ENCODE measurements at places on chromosomes 1 and 21. TPM values are rescaled to one million over a fixed set of nuclear protein-coding genes. Genes with fewer than 3 reads are reported as not detected.

- DNase-seq: peak; percentile 17
Measured at GRCh38 chr1:98704474-98704873, 43.0 kb downstream of the SNX7 start.

DNA sequence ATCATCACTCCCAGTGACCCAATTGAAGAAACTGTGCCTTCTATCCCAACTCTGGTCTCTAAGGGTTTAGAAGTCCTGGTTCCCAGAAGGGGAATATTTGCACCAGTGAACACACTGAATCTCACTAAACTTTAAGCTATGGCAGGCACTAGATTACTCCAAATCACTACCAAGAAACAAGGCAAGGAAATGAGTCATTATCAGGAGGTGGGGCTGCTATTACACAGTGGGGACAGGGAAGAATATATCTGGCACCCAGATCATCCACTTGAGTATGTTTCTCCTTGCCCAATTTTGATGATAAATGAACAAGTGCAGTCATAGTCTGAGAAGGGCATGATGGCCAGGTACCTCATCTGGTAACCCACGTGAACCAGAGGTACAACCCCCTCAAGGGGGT, 7.0 kb downstream of the MRPL9 start:
- DNase-seq: no peak

DNA sequence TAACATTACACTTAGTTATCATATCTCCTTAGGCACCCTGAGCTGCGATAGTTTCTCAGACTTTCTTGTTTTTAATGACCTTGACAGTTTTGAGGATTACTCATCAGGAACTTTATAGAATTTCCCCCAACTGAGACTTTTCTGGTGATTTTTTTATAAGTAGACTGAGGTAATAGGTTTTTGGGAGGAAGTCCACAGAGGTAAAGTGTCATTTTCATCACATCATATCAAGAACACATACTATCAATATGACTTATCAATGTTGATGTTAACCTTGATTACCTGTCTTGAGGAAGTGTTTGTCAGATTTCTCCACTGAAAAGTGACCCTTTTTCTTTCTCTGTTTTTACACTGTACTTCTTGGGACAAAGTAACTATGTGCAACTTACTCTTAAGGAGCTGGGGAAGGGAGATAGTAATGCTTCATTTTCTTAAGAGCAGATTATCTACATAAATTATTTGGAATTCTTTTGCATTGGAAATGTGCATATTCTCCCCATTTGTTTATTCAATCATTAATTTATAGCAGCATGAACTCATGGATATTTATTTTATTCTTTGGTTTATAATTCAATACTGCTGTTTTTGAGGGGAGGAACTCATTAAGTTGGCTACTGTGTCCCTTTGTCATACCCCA, 72.8 kb upstream of the HSD17B7 start:
- no peak for DNase-seq

The CNR2 gene
- not detected for polyA plus RNA-seq

- DNase-seq: no peak
Measured at GRCh38 chr1:47886141-47886540, 111.0 kb downstream of the TRABD2B start.

DNA sequence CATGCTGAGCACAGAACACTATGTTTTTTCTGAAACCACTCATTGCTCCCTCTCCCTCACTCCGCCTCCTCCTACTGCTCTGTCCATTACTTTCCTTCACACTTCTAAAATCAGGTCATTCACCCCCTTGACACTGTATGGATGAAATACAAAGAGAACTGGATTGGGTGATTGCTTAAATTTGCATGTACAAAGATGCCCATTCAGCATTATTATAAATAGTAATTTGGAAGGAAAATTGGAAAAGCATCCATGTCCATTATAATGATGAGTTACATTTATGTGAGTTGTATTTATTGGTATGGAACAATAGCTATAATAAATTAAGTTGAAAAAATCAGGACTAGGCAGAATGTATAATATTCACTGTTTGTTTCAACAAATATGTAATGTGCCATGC, 83.7 kb downstream of the PLD5 start:
- DNase-seq: no peak

The TNFAIP8L2 gene
- polyA plus RNA-seq: 9.5 TPM

DNA sequence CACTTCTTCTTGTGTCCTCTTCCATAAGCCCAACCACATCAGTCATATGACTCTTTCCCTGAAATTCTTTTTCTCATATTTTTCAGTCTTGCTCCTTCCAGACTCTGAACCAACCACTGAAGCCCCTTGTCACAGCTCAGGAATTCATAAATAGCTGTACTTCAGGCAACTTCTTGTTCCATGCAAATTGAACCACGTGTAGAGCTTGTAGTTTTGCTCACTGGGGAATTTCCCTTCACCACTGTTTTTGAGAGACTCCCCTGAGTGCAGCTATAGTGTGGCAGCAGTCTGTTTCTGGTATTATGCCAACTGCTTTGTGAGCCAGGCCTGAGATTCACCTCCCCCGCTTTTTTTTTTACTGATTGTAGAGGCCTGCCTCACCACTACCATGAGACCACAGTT, 150.3 kb upstream of the SPAG17 start:
- no peak for DNase-seq

The LPAR3 gene
- polyA plus RNA-seq: 2.7 TPM

The CGN gene
- polyA plus RNA-seq: 14.0 TPM

- DNase-seq: no peak
Measured at GRCh38 chr1:221911714-221912113, 169.8 kb upstream of the DUSP10 start.

The DCDC2B gene
- polyA plus RNA-seq: not detected

DNA sequence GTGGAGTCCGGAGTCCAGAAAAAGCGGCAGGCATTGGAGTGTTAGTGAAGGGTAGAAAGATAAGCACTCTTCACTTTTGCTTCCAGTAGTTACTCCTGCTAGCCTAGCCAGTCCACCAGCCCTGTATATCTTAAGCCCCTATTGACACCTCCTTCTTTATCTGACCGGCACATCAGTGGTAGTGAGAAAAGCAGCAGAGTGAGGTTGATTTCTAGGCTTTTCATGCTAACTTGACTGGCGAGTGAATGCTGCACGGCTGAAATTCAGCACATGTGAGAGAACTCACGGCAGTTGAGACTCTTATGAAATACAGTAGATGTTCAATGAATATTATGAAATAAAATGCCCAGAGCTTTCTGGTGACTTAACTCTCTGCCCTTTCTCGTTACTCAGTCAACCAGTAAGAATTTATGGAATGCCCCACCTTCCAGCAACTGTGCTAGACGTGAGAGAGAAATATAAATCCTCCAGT, 128.2 kb downstream of the CACHD1 start:
- peak; percentile 24 for DNase-seq

DNA sequence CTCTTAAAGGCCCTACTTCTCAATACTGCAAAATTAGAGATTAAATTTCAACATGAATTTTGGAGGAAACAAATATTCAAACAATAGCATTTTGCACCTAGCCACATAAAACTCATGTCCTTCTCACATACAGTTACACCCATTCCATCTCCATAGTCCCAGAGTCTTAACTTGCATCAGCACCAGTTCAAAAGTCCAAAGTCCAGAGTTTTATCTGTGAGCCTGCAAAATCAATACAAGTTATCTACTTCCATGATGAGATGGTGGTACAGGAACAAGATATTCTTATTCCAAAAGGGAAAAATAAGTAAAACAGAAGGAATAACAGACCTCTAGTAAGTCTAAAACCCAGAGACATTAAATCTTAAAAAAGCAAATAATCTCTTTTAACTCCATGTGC, 686.0 kb upstream of the ADGRL4 start:
- no peak for DNase-seq

GRCh38 chr1:82337635-82338034, 536.9 kb downstream of the ADGRL2 start:
- DNase-seq: no peak

- DNase-seq: no peak
Measured at GRCh38 chr21:32336711-32337110, 38.1 kb downstream of the MRAP start.

GRCh38 chr1:231116738-231117137, 45.1 kb upstream of the TRIM67 start:
- DNase-seq: no peak

- DNase-seq: peak; percentile 29
Measured at GRCh38 chr1:62682531-62682930, 5.7 kb downstream of the DOCK7 start.

DNA sequence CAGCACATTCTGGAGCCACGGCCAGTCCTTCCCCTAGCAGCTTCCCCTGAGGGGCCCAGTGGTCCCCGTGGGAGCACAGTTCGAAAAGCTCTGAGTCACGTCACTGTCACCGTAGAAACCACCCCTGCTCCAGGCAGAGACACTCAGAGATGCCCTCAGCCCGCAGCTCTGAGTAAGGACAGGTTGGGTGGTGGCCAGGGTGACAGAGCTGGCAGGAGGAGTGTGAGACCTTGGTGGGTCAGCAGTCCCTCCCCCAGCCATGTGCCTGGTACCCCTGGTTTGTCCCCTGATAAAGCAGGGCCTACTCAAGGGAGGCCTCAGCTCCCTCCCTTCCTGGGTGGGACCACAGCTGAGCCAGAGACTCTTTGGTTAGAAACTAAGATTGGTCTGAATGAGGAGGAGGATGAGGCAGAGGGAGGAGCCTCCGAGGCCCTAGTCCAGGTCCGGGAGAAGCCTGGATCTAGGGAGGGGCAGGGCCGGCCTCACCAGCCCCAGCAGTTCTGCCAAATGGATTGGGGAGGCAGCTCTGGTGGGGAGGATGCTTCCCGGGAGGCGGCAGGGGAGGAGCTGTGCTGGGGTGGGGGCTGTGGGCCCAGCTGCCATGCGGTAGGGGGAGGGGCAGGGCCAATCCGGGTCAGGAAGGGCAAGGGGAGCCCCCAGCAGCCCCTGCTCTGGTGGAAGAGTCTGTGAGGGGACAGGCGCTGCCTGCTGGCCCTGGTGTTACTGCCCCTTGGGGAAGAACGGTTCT, 55.2 kb downstream of the SLC9A1 start:
- DNase-seq: peak; percentile 89

The DONSON gene
- 13.1 TPM for polyA plus RNA-seq

The RASAL2 gene
- polyA plus RNA-seq: 2.0 TPM

The MROH9 gene
- polyA plus RNA-seq: not detected
